Stimulated activated CD8-positive, alpha-beta memory T cell treated with anti-CD3 and anti-CD28 coated beads, Interleukin-7, amount 100 ng/mL, for 4 hours (primary cell): ENCODE measurements at places on chromosomes 6 and 20.

DNA sequence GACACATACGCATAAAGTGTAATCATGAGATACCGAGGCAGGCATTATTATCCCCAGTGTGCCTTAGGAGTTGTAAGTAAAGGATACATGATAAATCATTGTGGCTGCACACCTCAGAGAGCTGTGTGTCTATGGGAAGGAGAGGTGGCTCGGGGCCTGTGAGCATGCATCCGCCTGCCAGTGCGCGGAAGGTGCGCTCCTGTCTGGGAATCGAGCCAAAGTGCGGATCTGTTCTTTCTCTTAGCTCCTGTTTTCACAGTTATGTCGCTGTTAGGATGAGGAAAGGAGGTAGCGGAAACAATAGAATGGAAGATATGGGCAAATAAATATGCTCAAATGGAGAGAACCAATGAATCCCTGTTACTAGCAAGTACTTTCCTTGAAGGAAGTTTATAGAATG lies 98.0 kb downstream of the ANKRD6 start:
- DNase-seq: no peak

- no peak for DNase-seq
Measured at GRCh38 chr20:15700147-15700765, 873.0 kb downstream of the KIF16B start.

GRCh38 chr20:38460040-38460623 lies 12.5 kb upstream of the RALGAPB start:
- DNase-seq: no peak

- DNase-seq: no peak
Measured at GRCh38 chr6:66429210-66429609, 722.2 kb upstream of the EYS start.

DNA sequence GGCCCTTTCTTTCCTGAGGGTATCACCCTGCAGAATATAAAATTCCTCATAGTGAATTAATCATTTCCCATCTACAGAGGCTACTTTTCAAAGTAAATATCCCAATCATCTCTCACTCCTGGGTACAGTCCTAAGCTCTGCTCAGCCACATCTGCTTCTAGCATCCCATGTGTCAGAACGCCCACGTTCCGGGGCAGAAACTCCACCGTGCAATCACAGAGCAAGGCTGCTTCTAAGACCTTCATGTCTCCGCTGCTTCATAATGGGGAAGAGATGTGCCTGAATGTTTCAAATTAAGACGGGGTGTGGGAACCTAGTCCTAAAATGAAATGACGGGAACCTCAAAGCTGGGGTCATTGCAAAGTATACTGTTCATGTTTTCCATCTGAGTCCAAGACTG lies 208.8 kb upstream of the GMDS start:
- no peak for DNase-seq

DNA sequence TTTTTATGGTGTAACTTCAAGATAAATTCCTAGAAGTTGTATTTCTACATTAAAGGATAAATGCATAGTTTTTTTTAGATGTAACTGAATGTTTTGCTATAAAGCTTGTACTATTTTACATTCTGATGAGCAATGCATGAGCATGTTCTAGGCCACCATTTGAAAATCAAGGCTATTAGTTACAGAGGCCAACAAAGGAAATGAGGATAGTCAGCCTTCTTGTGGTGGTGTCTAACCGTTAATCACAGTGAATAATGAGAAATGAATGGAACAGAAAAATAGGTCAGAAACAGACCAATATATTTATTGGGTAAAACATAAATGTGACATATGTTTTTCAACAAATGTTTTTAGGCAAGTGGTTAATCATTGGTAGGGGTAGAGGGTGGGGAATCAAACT lies 37.6 kb upstream of the L3MBTL3 start:
- DNase-seq: no peak

GRCh38 chr20:47468290-47469050 lies 33.2 kb upstream of the NCOA3 start:
- DNase-seq: no peak

DNA sequence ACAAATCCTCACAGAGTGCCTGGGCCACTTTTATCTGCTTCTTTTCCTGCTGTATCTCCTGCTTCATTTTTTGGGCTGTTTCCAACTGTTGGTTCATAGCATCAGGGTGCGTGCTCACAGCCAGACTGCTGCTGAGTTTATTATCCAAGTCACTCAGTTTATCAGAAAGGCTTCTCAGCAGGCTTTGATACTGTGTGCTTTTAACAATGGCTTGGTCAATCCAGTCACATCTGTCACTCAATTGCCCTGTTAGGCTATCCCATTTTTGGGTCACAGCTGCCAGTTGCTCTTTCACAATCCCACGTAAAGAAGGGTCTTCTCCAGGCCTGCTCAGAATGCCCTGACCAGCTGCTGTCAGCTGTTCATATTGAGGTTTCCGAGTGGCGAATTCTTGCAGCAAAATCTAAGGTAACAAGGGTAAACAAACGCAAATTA lies 87.2 kb downstream of the DST start:
- DNase-seq: no peak

DNA sequence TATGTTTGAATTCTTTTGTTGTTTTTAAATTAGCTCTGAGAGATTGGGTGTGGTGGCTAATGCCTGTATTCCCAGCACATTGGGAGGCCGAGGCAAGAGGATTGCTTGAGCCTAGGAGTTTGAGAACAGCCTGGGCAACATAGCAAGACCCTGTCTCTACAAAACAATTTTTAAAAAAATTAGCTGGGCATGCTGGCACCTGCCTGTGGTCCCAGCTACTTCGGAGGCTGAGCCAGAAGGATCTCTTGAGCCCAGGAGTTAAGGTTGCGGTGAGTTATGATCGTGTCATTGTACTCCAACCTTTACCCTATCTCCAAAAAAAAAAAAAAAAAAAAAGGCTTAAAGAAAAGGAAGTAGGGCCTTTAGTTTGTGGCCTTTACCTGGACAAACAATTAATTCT lies 22.9 kb downstream of the DHX35 start:
- no peak for DNase-seq

DNA sequence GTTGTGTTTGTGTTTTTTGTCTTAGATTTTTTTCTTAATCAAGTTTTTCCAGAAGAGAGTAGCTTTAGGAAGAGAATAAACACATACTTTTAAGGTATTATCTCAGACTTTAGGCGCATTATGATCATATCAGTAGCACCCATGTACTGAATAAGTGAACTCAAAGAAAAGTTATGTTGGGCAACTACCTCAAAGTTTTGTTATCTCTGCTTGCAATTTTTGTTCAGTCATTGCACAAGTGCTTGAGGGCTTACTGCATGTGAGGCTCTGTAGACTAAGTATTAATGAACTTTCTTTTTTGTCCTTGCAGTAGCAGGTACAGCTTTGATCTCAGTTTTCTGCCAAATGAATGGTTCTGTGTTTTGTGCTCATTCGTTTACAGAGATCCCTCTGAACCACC lies 189.0 kb downstream of the SLC16A10 start:
- no peak for DNase-seq
